ENCODE measurements at places on chromosomes 11 and 22.

- no peak for DNase-seq
Observed at GRCh38 chr22:38347181-38347943, 30.1 kb upstream of the CSNK1E start.

GRCh38 chr11:45093761-45094455, 52.5 kb upstream of the PRDM11 start:
- no peak for DNase-seq

- no peak for DNase-seq
Observed at GRCh38 chr11:102010776-102011494, 36.3 kb upstream of the CFAP300 start.

- no peak for DNase-seq
Observed at GRCh38 chr11:60119710-60120109, 31.2 kb downstream of the MS4A2 start.

GRCh38 chr11:59403546-59403945, 22.7 kb downstream of the OR5A2 start:
- DNase-seq, result no peak

DNA sequence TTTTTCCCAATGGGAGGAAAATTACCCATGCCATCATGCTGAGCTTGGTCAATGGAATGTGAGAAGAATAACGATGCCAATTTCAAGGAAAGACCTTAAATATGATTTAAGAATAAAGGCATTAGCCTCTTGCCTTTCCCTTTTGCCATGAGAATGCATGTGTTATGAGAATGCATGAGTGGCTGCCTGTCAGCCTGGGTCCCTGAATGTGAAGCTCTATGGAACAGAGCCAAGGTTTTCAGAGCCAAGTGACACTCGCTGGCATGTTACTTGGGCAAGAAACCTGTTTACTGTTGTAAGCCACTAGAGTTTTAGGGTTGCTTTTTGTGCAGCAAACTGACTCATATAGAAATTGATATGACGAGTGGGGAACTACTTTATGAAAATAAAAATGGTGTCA, 75.7 kb downstream of the JRKL start:
- no peak for DNase-seq

GRCh38 chr11:118605116-118605867, 2.1 kb upstream of the PHLDB1 start:
- DNase-seq, result no peak

DNA sequence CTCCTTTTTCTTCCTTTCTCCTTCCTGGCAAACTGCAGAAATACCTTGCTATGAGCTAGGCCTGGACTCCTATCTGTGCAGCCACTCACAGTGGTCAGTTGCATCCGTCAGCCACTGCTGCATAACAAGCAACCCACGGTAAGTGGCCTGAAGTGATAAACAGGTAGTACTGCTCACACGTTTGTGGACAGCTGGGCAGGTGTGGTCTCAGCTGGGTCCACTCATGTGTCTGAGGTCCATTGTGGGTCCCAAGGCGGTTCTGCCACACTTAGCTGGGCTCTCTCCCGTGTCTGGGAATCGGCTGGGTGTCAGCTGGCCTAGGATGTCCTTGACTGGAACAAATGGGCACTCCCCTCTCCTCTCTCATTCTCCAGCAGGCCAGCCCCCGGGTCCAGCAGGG, 109.3 kb downstream of the BRD1 start:
- no peak for DNase-seq

DNA sequence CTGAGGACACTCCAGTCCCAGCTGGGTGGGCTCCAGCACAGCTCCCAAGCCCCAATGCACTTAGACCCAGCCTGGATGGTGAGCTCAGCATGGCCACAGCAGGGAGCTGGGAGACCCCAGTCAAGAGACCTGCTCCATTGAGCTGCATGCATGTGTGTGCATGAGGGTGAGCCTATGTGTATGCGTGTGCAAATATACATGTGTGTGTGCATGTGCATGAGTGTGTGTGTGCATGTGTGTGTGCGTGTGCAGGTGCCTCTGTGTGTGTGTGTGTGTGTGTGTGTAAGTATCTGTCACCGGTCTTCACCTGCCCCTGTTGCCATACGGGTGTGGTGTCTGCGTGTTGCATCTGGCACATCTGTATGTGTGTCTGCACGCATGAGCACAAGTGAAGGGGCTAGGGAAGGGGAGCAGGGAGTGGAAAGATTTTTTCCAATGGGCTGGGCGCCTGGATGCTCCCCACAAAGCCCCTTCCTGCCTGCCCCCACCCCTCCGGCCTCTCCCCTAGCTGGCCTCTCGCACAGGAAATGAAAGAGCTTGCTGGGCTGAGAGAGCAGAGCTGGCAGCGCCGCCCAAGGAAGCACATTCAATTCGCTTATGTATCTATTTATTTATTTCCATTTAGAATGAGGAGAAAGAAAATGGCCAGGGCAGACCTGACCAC, 4.1 kb downstream of the TSPAN32 start:
- no peak for DNase-seq

DNA sequence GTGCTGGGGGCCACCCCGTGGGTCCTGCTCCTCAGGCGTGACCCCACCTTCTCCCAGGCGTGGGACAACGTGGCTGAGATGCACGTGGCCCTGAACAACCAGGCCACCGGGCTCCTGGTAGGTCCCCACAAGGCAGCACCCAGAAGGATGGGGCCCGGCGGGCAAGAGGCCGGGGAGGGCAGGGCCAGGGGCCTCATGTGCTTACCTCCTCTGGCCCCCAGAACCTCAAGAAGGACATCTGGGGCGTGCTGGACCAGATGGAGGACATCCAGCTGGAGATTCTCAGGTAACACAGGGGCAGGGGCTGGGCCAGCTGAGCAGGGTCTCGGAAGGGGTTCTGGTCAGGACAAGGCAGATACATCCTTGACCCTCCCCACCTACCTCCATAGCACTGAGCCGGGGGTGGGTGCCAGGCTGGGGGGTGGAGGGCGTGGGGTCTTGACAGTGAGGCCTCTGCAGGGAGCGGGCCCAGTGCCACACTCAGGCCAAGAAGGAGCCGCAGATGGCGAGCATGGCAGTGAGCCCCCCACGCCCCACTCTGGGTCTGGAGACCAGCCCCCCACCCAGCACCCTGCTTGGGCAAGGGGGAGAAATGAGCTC, 186.3 kb downstream of the IGLL1 start:
- DNase-seq, result no peak

DNA sequence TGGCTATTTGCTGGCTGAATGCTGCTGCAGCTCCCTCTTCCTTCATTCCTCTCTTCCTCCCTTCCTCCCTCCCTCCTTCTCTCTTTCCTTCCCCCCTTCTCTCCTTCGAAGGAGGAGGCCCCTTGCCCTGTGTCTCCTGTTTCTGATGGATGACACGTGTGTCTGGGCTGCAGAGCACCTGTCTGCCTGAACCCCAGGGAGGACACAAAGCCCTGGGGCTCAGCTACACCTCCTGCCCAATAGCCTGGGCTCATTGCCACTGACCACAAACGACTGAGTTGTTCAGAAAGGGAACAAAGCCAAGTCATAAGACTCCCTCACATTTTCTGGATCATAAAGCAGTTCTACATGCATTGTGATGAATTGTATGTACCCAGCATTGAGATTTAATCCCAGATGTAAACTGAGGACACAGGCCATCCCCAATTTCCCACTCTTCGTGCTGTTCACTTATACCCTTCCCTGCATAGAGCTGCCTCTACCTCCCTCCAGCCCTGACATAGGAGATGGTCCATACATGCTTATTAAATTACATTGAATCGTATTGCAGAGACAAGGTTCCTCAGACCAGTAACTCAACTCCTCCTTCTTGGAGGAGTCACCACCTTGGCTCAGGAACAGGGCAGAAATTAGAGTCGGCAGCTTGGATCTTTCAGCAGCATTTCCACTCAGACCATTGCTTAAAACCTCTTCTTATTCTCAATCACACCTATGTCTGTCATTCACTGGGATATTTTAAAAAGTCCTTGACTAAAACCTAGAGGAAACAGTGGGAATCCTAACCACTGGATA, 1.2 kb downstream of the CSRP3 start:
- DNase-seq, result no peak

DNA sequence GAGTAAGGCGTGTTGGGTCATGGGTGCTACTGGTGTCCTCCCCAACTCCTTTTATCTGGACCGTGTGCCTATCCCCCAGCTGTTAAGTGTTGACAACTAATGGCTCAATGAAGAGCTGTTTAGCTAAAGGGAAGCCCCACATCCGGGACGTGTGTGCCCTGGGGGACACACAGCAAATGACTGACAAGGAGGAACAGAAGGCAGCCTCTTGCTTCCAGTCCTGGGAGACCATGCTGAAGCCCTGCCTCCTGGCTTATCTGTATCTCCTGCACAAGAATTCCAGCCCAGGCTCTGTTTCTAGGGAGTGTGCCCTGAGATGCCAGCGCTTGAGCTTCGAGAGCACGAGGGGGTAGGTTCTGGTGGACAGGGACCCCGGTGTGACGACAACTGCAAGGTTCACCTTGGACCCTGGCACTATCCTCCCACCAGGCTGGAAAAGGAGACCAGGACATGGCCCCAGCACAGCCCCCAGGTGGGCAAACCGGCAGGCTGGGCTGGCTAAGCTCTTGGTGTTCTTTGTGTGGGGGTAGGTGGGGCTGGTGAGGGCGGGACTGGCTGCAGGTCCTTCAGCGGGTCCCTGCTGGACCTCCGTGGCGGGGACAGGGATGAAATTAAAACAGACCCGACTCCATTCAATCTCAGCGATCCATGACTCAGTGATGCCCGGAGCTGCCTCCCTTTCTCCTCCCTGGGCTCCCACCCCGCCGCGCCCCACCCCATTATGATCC, 21.0 kb downstream of the ASCL2 start:
- no peak for DNase-seq

DNA sequence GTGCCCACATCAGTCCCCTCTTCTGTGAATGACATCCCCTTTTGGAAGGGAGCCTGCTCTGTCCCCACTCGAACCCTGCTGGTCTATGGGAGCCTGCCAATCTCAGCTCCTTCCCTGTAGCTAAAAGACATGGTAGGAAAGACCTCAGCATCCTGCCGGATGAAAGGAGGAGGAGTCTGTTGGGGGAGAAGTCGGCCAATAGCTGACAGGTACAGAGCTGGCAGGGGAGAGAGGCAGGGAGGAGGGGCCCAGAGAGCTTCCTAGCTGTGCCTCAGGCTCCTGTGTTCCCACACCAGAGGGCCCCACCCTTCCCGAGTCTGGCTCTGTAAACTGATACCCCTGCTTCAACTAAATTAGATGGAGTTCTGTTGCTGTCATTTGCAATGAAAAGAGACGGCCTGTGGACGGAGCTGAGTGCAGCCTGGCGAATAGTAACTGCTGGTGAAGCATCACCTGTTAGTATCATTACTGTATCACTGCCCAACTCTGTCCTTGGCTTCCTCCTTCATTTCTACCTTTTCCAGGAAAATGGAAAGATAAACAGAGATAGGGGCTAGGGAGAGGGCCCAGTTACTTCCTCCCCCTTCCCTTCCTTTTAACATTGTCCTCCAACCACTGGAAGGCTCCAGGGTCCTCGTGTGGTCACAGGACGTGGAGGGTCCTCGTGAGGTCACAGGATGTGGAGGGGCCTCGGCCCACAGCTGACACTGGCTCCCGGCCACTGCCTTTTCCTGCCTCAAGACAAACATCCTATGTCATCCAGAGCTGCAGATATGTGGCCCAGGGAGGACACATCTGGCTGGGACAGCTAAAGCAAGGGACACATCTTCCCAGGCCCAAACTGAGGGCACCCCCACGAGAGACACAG, 15.1 kb downstream of the FXYD6 start:
- DNase-seq, result peak; percentile 99

DNA sequence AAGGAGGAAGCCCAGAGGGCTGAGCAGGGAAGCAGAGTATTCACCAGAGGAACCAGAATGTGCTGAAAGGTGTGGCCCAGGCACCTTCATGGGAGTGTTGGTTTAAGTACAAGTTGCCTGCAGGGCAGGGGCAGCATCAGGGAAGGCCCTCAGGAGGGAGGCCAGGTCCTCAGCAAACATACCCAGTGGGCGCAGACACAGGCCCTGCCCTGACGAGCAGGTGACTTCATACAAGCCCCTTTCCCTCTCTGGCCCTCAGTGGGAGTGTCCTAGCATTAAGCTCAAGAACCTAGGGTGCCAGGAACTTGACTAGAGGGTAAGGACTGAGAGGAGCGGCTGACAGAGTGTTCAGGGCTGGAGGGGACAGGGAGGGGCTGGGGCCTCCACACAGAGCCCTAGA, 7.5 kb upstream of the CASTOR1 start:
- DNase-seq, result no peak

DNA sequence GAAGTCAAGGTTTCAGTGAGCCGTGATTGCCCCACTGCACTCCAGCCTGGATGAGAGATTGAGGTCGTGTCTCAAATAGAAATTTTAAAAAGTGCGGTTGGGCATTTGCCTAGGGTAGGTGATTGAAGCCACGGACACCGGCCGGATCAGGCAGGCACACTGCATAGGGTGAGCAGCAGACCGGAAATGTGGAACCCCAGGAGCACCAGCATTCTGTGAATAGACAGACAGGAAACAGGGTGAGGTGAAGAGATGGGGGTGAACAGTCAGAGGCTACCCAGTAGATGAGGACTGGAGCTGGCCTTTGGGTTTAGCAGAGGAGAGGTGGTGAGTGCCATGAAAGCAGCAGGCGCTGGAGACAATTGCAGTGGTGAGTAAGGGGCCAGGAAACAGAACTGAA, 43.5 kb downstream of the PPFIA1 start:
- no peak for DNase-seq

- peak; percentile 82 for DNase-seq
Observed at GRCh38 chr11:46674463-46675287, 25.7 kb downstream of the ARHGAP1 start.

DNA sequence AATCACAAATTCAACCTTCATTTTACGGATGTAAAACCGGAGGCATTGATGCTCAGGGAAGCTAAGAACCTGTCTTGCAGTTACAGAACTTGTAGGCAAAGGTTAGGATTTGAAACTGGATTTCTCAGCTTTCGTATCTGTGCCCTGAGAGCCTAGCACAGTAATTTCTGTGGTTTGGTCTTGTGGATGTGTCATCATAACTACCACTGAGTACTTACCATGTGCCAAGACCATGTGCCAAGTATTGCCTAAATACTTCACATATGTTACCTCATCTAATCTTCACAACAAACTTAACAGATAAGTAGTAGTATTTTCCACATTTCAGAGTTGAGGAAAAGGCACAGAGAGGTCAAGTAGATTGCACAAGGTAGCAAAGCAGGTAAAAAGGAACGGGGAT, 140.7 kb downstream of the NXPE2 start:
- DNase-seq, result no peak

DNA sequence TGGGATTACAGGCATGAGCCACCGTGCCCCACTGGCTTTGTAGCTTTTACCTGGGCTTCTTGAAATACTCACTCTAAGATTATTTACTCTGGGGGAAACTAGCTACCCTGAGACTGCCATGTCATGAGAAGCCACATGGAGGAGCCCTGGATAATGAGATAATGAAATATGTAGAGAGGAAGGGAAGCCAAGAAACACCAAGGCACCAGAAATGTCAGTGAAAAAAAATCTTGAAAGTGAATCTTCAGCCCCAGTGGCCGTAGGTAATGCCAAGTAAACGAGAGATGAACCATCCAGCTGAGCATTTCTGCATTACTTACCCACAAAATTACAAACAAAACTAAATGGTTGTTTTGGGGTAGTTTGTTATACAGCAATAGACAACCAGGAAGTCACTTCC, 125.6 kb downstream of the APIP start:
- no peak for DNase-seq

DNA sequence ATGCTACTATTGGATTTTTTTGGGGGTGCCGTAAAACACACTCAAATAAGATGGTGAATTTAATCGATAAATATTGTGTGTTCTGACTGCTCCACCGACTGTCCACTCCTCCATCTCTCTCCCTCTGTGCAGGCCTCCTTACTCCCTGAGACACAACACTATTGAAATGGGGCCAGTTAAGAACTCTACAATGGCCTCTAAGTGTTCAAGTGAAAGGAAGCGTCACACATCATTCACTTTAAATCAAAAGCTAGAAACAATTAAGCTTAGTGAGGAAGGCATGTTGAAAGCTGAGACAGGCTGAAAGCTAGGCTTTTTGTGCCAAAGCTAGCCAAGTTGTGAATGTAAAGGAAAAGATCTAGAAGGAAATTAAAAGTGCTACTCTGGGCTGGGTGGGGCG, 156.7 kb downstream of the CTTN start:
- DNase-seq, result no peak

All from NCI-H526 treated with DMSO at 0.1 percent for 48 hours (cell line).